Stimulated activated CD8-positive, alpha-beta memory T cell treated with anti-CD3 and anti-CD28 coated beads, Interleukin-2, amount 100 ng/mL, for 1 hour (primary cell): ENCODE measurements at places on chromosomes 3 and 15.

GRCh38 chr3:192821161-192821560, 93.8 kb upstream of the FGF12 start:
- no peak for DNase-seq

DNA sequence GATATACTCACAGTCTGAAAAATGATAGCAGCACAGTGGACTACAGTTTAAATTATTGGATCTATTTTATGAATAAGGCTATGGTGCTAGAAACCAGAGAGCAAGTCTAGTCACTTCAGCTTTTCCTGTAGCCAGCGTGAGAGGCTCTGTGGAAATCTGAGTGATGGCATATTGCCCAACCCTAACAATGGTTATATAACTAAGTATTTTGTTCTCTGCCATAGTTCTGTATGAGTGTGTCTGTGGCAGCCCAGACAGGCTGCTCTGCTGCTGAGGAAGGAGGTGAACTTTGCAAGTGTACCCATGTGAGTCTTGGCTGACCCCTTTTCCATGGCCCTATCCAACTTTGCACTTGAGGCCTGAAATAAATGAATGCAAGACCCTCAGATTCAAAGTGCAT, 105.7 kb downstream of the LRTM1 start:
- DNase-seq, result no peak

- no peak for DNase-seq
These were observed 22.0 kb downstream of the OR5H15 start for GRCh38 chr3:98188545-98188944.

DNA sequence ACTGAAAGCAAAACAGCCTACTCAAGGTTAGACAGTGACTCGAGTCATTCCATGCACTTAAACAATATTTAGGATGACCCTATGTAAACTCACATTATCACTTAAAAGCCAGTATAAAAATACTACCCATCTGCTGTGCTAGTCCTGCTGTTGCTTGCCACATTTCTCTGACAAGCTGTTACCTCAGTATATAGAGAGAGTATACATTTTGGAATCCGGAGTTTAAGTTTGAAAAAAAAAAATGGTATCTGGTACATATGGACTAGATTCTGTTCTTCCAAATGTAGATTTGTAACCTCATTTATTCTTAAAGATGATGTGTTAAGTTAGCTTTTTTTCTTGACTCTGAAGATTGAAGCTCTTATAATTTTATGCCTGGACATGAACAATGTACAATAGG, 503.8 kb upstream of the TPRG1 start:
- no peak for DNase-seq

DNA sequence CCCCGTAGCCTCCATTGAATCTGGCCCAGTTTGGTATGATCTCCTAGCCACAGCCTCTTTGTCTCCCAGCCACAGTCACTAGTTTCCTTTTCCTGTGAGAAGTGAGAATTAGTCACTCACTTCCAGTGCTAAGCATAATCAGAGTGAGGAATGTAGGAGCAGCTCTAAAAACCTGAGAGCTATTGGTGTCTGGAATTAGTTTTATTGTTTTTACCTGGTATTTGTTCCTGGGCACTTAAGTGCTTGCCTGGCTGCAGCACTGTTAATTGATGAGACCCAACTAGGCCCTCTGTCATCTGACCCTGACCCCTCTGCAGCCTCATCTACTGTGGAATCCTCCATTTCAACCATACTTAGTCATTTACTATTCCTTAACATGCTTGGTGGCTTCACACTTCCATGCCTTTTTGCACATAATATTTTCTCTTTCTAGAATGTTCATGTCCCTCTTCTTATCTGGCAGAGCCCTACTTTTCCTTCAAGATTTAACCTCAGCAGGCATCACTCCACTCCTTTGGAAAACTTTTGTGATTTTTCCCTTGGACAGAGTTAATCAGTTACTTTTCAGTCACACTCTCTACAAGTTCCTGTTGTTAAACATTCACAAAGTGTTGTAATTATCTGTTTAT, 48.8 kb downstream of the PDE8A start:
- DNase-seq, result no peak

DNA sequence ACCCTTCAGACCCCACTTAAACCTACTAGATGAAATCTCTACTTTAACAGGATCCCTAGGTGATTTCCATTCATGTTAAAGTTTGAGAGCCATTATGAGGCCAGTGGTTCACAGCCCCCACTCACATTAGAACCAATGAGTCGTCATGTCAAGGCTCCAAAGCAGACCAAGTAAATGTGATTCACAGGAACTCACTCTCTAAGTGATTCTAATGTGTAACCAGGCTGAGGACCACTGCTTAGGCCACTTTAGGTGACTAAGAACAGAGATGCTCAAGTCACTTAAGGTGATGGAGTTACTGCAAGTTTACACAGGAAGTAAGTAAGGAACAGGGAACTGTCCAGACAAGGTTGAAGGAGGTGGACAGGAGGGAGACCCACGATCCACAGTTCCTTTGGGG, 7.7 kb downstream of the GALNT15 start:
- no peak for DNase-seq

DNA sequence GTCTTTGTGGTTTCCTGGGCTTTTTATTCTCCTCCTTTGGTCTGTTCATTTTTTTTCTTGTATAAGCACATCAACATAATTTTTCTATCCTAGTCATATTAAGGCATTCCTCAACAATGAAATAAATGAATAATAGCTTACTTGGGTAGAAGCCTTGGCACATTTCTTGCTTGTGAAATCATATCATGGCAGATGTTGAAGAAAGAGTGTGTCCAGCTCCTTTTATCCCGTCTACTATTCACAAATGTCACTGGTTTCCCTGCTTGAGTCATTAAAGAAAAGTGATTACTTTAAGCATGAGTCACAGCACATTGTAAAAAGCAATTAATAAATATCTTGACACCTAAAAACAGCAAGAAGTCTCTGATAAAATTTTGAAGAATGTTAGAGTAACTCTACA, 42.1 kb downstream of the MINAR1 start:
- no peak for DNase-seq

- DNase-seq, result no peak
These were observed 318.2 kb upstream of the KCNH8 start for GRCh38 chr3:18830087-18830486.

DNA sequence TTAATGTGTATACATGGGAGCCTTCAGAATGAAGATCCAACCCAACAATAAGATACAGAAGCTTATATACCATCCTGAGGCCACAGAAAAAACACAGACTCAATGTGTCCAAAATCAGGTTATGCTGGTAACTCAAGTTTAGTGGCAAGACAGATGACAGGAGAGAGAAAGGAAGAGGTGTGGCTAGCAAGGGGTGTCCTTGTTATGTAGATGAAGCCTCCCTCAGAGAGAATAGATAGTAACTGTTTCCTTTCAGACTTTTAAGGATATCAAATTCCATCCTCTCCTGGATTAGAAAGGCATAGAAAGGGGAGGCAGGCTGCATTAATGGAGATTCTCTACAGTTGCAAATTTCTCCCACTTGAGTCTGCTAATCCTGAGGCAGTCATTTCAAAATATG, 447.4 kb downstream of the GABRB3 start:
- DNase-seq, result no peak

DNA sequence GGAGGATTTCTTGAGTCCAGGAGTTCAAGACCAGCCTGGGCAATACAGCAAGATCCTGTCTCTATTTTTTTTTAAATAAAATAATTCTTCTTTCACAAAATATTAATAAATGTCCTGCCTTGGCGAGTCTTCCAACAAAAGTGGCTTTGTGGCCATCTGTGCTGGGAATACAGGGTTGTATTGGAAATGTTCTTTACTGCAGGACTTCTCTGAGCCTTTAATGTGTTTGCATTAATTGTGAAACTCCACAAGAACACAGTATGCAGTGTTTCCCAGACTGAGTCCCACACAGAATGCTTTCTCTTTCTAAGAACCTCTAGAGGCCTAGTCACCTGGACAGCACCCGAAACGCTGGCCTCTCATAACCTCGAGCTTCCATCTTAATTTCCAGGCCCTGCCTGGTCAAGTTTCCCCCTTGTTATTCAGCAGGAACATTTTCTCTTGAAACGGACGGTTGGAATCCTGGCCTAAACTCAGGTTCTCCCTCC, 85.4 kb upstream of the ARRDC4 start:
- DNase-seq, result no peak

DNA sequence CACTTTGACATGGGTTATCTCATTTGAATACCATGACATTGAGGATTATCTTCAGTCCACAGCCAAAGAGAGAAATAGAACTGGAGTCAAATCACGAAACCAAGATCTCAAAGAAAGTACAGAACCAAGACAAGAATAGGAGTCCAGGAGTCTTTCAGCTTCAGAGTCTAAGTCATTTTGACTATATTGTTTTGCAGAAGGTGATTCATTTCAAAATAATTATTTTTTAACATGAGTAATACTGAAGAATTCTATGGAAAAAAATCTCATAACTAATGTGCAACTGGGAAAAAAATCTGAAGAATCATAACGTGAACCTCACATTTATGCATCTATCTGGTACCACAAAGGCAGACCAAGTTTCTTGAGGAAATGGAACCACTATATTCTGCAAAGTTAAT, 60.3 kb downstream of the UBE3A start:
- no peak for DNase-seq

- DNase-seq, result no peak
These were observed 216.6 kb upstream of the UMPS start for GRCh38 chr3:124513610-124513997.

GRCh38 chr15:80977627-80978036, 12.0 kb downstream of the MESD start:
- no peak for DNase-seq

- no peak for DNase-seq
These were observed 11.5 kb upstream of the PCSK6 start for GRCh38 chr15:101500865-101501551.
